ENCODE measurements at places on chromosomes 13 and 19.
A peak's percentile ranks its signal among the peaks of the same experiment; 100 is the strongest.

DNA sequence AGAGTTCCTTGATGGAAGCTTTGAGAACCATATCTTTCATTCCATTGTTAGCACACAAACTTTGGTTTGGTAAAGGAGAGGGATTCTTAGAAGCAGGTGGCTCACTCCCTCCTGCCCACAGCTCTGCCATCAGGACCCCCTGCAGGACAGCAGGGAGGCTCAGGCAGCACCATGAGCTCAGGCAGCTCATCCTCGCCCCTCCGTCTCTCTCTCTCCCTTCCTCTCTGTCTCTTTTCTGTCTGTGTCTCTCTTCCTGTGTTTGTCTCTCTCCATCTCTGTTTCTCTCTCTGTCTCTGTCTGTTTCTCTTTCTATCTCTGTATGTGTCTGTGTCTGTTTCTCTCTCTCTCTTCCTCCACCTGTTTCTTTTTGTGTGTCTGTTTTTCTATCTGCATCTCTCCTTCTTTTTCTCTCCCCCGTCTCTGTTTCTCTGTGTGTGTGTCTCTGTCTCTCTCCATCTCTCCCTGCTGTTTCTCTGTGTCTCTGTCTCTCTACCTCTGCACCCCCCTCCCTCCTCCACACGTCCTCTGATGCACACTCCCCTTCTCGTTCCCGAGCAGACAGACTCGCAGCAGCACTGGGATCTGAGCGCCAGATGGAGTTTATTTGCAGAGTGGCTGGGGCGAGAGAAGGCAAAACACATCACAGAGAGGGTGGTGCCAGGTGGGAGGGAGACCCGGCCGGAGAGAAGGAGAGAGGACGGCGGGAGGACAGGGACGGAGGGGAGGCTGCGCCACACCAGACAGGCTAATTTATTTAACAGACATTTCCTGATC lies 8.7 kb downstream of the SBK2 start:
- no peak for DNase-seq

GRCh38 chr13:40304391-40304790 lies 362.1 kb downstream of the FOXO1 start:
- no peak for DNase-seq

- DNase-seq, result no peak
Measured at GRCh38 chr19:4032436-4032835, 24.9 kb downstream of the PIAS4 start.

DNA sequence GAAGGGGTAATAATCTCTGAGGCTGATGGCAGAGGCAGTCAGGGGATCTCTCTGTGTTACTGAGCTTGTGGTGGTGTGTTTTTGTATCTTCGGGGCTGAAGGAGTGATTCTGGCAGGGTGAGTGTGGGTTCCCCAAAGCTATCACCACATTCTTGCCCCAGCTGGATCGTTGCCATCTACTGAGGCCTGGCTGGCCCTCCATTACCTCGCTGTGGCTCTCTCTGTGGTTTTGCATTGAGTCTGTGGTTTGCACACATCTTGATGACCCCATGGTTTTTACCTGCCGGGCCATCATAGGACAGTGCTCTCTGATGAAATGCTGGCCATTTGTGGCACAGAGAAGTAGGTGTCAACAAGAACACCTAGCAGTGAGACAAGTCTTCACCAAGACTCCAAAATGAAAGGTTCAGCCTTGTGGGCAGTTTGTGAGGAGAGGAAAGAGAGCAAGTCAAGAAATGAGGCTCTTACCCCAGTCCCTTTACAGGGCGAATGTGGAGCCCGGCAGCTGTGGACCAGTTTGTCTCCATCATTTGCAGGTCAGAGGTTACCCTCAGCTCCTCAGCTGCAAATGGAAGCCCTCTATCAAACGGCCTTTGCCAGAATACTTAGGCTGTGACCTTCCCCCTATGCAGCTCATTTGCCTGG lies 69.0 kb upstream of the NPAS1 start:
- DNase-seq, result no peak

GRCh38 chr13:28854657-28855056 lies 34.5 kb downstream of the MTUS2 start:
- peak; percentile 50 for DNase-seq

DNA sequence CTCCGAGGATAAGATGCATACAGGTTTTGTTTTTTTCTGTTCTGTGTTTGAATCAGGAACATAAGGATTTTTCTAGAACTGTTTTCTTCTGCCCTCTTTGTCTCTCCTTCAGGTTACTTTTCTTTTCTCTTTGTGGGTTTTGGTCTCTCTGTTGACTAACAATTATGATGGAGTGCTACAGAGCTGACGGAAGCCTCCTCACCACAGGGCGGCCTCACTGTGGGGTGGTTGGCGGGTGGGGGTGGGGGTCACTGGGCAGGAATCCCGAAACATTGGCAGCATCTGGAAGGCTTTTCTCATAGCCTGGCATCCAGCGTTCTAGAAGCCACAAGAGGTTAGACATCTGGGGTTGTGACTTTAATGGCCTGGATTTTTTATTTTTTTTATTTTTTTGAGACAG lies 12.0 kb upstream of the MATK start:
- DNase-seq, result no peak

- peak; percentile 75 for DNase-seq
Measured at GRCh38 chr13:111204438-111205177, 89.5 kb downstream of the ARHGEF7 start.

GRCh38 chr13:25329706-25330105 lies 28.3 kb downstream of the NUP58 start:
- no peak for DNase-seq

- DNase-seq, result no peak
Measured at GRCh38 chr13:85093808-85094207, 705.4 kb downstream of the SLITRK6 start.

- no peak for DNase-seq
Measured at GRCh38 chr19:42316223-42317211, 3.4 kb downstream of the TMEM145 start.
